ENCODE measurements at places on chromosomes 13 and 19. TPM values are rescaled to one million over a fixed set of nuclear protein-coding genes. Genes with fewer than 3 reads are reported as not detected.

The EBPL gene
- total RNA-seq = 34.1 TPM

The LILRB1 gene
- not detected for total RNA-seq

The A1BG gene
- 24.9 TPM for total RNA-seq

The CABP5 gene
- not detected for total RNA-seq

The KLF1 gene
- not detected for total RNA-seq

The TLE6 gene
- 0.89 TPM for total RNA-seq

The TRPC4 gene
- 23.7 TPM for total RNA-seq

The ERICH6B gene
- not detected for total RNA-seq

The ADM5 gene
- total RNA-seq = 0.59 TPM

The IGFL2 gene
- total RNA-seq = 0.05 TPM

The ETV2 gene
- 0.30 TPM for total RNA-seq

The DIRAS1 gene
- 0.59 TPM for total RNA-seq

The BEST2 gene
- not detected for total RNA-seq

The SIGLEC11 gene
- total RNA-seq = not detected

The SMG9 gene
- total RNA-seq = 9.8 TPM

The MEIOSIN gene
- total RNA-seq = not detected

The TEX29 gene
- not detected for total RNA-seq

The ZNF382 gene
- 8.6 TPM for total RNA-seq

The LIM2 gene
- total RNA-seq = not detected

The CCNA1 gene
- total RNA-seq = 1.2 TPM
